CD4-positive, alpha-beta memory T cell (primary cell): ENCODE measurements at places on chromosomes 12 and 14. TPM values are rescaled to one million over a fixed set of nuclear protein-coding genes. Genes with fewer than 3 reads are reported as not detected.

LHX5 gene
- total RNA-seq = not detected

ALDH1L2 gene
- 0.15 TPM for total RNA-seq

LTBR gene
- total RNA-seq = 1.1 TPM

ABCC9 gene
- not detected for total RNA-seq

TMEM132D gene
- total RNA-seq = not detected

CPNE8 gene
- 5.1 TPM for total RNA-seq

M6PR gene
- 247 TPM for total RNA-seq

RPAP3 gene
- total RNA-seq = 41.8 TPM

SLC25A21 gene
- total RNA-seq = not detected

GLT1D1 gene
- total RNA-seq = not detected

STRN3 gene
- total RNA-seq = 26.2 TPM

SNX6 gene
- total RNA-seq = 82.6 TPM

RNASE7 gene
- total RNA-seq = not detected

RNFT2 gene
- 5.9 TPM for total RNA-seq

P2RX2 gene
- total RNA-seq = not detected

ALX1 gene
- not detected for total RNA-seq

RBMS2 gene
- total RNA-seq = 1.9 TPM

CLEC4E gene
- 0.89 TPM for total RNA-seq

PMCH gene
- not detected for total RNA-seq

IL23A gene
- 34.4 TPM for total RNA-seq

NOXRED1 gene
- total RNA-seq = 1.1 TPM

RHOJ gene
- not detected for total RNA-seq

KRT79 gene
- total RNA-seq = not detected

GPR84 gene
- total RNA-seq = 0.36 TPM

PRH2 gene
- total RNA-seq = not detected

KSR2 gene
- 0.09 TPM for total RNA-seq

FSCB gene
- total RNA-seq = not detected

TFCP2 gene
- 40.0 TPM for total RNA-seq

C12orf76 gene
- total RNA-seq = 33.5 TPM

ANO2 gene
- total RNA-seq = not detected

CD27 gene
- total RNA-seq = 124 TPM

LALBA gene
- not detected for total RNA-seq

PRPH gene
- total RNA-seq = 0.39 TPM

TOMM20L gene
- not detected for total RNA-seq

ANKS1B gene
- total RNA-seq = 0.28 TPM

DENND5B gene
- not detected for total RNA-seq
